ENCODE measurements at places on chromosomes 4 and X.

- no peak for DNase-seq
Measured at GRCh38 chr4:94262163-94263016, 54.7 kb downstream of the SMARCAD1 start.

GRCh38 chr4:152460488-152460887 lies 75.4 kb downstream of the FBXW7 start:
- no peak for DNase-seq

DNA sequence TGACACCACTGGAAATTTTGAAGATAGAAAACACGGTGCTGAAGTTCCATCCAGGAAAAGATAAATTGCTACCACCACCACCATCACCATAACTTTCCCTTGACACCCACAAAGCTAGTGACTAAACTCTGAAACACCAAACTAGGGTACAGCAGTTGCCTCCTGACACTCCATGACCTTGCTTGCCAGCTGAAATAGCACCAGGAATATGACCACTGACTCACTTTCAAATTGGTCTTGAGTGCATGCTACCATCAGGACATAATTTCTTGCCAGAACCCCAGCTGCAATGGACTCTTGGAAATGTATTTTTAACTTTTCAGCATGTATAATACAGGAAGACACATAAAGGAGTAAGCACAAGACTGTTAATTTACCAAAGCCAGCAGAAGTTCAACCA lies 283.3 kb downstream of the CENPC start:
- DNase-seq = no peak

DNA sequence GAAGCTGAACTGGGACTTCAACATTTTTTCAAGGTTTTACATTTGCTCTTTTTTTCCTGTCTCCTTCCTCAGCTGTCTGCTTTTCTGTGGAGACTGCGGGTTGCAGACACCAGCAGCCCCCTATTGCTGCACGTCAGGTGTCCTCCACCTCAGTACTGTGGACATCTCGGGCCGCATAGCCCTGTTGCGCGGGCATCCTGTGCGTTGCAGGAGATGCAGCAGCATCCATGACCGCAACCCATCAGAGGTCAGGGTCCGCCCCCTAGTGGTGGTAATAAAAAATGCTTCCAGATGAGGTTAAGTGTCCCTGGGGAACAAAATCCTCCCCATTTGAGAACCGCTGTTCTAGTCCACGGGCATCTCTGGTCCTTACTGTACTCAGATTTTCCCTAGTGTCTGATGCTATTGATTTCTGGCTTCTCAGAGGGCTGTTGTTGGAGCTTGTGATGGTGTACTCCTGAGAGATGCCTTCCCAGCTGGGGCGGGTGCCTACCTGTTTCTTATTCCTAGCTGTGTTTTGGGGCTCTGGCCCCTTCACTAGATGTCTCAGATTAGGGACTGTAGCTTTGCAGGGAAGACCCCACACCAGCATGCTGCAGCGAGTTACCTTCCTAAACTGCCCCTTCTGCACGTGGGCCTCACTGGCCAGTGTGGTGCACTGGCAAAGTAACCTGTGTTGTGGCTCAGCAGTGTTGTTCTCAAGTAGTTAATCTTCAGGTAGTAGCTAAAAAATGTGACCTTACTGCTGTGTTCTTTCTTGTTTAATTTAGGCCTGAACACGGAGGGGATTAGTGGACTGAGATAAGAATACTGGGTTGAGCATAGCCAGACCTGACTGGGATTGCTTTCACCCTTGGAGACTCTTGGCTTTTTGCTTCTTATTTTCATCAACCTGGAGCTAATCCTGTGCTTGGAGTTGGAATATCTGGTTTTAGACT lies 28.2 kb downstream of the NSD2 start:
- DNase-seq = peak; percentile 73

DNA sequence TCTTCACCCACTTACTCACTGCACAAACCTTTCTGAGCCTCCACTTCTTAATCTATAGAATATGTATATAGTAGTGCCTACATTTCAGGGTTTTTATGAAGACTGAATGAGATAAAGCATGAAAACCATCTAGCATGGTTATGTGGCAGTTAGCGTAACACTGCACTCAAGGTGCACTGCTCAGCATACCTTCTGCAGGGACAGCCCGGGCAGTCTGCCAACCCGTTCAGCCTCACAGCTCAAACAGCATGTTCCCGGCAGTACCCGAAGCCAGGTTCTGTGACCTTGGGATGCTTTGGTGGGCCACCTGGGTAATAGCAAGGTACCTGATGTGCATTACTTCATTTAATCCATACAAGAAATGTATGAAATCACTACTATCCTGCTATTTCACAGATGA lies 81.4 kb downstream of the DOCK11 start:
- DNase-seq = no peak

- no peak for DNase-seq
Measured at GRCh38 chr4:94849901-94850300, 92.1 kb downstream of the BMPR1B start.

- DNase-seq = no peak
Measured at GRCh38 chrX:110280954-110281353, 36.9 kb downstream of the AMMECR1 start.

- DNase-seq = no peak
Measured at GRCh38 chr4:113809311-113809710, 47.8 kb upstream of the CAMK2D start.

DNA sequence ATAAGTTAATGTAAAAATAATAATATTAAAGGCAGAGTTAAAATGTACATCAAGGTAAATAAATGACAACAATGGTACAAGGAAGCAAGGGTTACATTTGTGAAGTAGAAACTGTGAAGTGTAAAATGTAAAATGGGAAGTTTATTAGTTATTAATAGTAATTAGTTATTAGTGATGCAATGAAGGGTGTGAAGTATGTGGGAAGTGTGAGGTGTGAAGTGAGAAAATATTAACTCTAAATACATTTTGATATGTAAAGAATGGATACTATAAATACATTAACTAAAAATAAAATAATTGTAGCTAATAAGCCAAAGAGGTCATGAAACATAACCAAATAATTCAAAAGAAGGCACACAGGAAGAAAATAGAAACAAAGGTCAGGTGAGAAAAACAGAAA lies 316.4 kb downstream of the GBA3 start:
- no peak for DNase-seq

- DNase-seq = no peak
Measured at GRCh38 chr4:185317880-185318279, 77.8 kb downstream of the LRP2BP start.

- DNase-seq = no peak
Measured at GRCh38 chr4:72569719-72570235, 756 bp upstream of the ADAMTS3 start.

Measured in stimulated activated CD4-positive, alpha-beta T cell treated with anti-CD3 and anti-CD28 coated beads, Interleukin-1b, Interleukin-23, amount 100 ng/mL, for 48 hours (primary cell).